Left ventricle myocardium superior (tissue), 1 donor: ENCODE measurements at places on chromosomes 1 and 21. TPM values are rescaled to one million over a fixed set of nuclear protein-coding genes. Genes with fewer than 3 reads are reported as not detected.
A peak's percentile ranks its signal among the peaks of the same experiment; 100 is the strongest.

- no peak for DNase-seq
These were observed 20.7 kb upstream of the LRRC8D start for GRCh38 chr1:89800022-89800655.

- no peak for DNase-seq
These were observed 13.9 kb upstream of the CTSE start for GRCh38 chr1:206037581-206037980.

DNA sequence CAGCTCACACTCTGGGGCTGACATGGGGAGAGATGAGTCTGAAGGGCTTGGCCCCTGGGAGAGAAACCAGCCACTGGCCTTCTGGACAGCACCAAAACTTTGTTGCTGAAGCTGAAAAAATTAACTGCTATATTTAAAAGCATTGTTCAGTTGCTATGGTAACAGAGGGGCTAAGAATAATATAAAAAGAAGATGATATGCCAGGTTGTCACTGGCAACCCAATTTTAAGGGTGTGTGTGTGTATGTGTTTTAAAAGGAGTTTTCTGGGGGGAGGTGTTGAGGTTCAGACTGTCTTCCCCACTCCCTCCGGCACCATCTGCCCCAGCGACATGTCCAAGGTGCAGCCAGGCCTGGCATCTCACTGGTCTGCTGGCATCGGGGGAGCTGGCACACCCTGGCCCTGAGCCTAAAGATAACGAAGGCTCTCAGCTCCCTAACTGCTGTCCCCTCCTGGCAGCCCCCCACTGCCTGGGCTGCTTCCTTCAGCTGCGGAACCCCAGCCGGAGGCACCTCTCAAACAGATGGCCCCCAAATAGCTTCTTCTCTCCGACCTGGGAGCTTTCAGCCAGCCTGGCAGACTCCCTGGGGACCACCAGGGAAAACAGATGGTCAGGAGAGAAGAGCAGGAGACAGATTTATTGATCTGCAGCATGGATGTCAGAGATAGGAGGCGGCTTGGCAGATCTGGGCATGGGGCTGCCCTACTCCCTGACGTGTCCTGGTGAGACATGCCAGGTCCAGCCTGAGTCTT, 203.9 kb downstream of the HIVEP3 start:
- peak; percentile 42 for DNase-seq

DNA sequence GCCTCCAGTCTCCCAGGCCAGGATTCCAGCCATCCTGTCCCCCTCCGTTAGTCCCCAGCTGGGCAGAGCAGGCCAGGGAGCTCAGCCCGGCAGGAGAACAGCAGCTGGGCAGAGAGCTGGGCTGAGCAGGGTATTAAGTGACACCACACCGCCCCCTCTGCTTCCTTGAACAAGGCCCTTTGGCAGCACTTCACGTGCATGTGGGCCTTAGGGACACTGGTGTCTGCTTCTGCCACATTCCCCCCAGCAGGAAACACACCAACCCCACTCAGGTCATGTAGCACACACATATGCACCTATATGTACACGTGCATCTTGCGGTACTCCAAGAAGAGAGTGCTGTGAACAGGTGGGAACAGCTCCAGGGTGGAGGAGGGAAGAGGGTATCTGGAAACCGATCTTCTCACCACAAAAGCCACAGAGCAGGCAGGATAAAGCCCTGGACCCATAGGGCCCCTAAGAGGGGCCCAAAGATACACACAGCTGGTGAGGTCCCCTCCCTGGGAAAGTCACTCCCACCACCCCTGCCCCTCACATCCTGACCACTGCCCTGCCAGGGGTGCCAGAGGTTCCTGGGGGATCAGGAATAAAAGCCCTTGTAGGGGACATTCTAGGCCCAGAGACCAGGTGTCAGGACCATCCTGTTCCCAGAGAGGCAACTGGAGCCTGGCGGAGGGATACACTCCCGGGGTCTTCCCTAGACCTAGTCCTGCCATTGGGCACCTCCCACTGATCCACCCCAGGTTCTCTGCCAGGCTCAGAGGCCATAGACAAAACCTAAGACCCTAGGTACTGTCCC, 4.5 kb downstream of the EPHA2 start:
- DNase-seq = no peak

Gene LRRN2
- 2.3 TPM for total RNA-seq

- no peak for DNase-seq
These were observed 66.0 kb downstream of the MATN1 start for GRCh38 chr1:30657131-30658013.

- no peak for DNase-seq
These were observed 38.9 kb downstream of the NOS1AP start for GRCh38 chr1:162108426-162108825.

DNA sequence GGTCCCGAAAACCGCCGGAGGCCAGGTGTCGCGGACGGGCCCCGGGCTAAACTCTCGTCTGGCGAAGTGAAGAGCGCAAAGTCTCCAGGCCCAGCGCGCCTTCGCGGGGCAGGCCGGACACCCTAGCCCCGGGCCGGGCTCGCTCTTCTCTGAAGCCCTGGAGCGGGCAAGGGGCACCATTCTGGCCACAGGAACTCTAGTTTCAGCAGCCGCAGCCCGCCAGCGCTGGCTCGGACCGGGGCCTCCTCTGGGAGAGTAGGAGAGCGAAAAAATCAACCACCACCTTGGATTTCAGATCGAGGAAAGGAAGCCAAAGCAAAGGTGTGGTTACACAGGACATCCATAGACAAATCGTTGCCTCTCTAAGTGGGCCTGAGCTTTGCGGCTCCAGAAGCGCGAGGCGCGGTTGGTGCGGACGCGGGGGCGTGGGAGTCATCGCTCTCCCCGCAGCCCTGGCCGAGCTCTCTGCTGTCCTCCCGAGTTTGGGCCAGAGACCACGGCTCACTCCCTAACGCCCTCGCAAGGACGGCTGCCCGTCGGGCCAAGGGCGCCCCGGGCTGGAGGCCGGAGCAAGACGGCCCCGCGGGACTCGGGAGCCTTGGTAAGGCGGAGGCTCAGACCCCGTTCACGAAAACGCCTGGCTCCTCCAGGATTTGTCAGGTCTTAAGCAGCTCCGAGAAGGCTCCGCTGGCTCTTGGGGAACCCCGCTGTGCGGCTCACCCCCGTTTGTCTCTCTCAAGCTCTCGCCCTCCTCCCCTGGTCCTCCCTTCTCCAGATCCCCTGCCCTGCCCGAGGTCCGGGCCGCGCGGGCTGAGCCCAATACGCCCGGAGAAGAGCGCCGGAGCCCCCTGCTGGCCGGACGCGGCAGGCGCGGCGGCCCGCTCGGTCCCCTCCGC, 132.9 kb upstream of the DPYD start:
- DNase-seq = peak; percentile 76

GRCh38 chr1:201949491-201949890, 3.1 kb upstream of the LMOD1 start:
- no peak for DNase-seq

Gene PLEKHG5
- total RNA-seq = 16.9 TPM

Gene TP73
- 0.05 TPM for total RNA-seq

Gene CHAF1B
- 0.52 TPM for total RNA-seq
